CD4-positive, alpha-beta T cell treated with Interleukin-15 for 1 hour (primary cell): ENCODE measurements at places on chromosomes 4 and X.

GRCh38 chr4:52372747-52373146 lies 286.4 kb downstream of the USP46 start:
- DNase-seq: no peak

- no peak for DNase-seq
These were observed 42.9 kb downstream of the AFF1 start for GRCh38 chr4:86977621-86978184.

GRCh38 chr4:168129046-168129772 lies 36.9 kb downstream of the ANXA10 start:
- no peak for DNase-seq

DNA sequence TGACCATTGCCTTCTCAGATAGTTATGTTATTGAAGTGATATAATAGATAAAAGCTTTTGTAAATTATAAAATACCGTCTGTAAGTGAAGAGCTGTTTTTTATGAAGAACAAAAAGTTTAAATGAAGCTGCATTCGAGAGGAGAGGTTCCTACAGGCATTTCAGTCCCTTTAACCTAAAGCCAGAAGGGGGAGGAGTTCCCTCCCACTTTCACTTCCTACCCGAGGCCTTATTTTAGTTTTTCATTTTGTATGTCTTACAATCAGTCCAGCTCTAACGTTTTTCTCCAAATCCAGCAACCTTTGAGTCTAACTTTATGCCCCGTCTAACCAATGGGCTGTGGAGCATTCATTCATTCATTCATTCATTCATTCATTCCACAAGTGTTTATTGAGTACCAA lies 16.5 kb upstream of the SOX3 start:
- no peak for DNase-seq
